ENCODE measurements at places on chromosomes 6 and 20. TPM values are rescaled to one million over a fixed set of nuclear protein-coding genes. Genes with fewer than 3 reads are reported as not detected.

DNA sequence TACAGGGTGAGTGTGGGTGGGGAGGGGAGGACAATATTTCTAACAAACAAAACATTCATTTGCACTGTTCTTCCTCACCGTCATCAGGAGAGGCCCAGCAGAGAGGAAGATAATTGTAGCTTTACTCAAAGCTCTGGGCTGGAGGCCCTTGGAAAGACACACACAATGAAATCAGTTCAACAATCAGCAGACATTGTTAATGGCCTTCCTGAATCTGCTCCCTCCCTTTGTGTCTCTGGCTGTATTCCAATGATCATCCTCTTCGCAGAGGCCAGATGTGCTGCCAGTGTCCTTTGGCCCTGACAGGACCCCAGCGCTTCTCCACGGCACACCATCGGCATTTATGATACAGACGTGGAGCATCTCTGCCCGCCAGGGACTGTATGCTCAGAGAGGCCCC lies 44.6 kb upstream of the LRFN2 start:
- no peak for DNase-seq
- no peaks in the 10 kb centered on the region for H3K36me3 ChIP-seq
- no peak overlapping the region for H3K27ac ChIP-seq
- H3K4me1 ChIP-seq, result peaks cover 3% of the 10 kb centered on the region
- H3K4me3 ChIP-seq, result no peak overlapping the region

Gene NQO2
- 21.1 TPM for polyA plus RNA-seq

DNA sequence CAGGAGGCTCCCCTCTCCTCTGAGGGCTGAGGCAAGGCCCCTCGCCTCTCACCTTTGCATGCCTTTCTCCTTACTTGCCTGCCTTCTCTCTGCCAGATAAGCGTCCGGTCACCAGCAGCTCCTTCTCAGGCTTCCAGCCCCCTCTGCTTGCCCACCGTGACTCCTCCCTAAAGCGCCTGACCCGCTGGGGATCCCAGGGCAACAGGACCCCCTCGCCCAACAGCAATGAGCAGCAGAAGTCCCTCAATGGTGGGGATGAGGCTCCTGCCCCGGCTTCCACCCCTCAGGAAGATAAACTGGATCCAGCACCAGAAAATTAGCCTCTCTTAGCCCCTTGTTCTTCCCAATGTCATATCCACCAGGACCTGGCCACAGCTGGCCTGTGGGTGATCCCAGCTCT lies 21.3 kb upstream of the PPARD start:
- DNase-seq, result no peak
- H3K4me3 ChIP-seq, result no peak overlapping the region
- no peak overlapping the region for H3K27ac ChIP-seq
- no peaks in the 10 kb centered on the region for H3K27me3 ChIP-seq
- peaks cover 3% of the 10 kb centered on the region for H3K36me3 ChIP-seq

Gene MRAP2
- 1.7 TPM for polyA plus RNA-seq

Gene IMPG1
- 3.4 TPM for polyA plus RNA-seq

DNA sequence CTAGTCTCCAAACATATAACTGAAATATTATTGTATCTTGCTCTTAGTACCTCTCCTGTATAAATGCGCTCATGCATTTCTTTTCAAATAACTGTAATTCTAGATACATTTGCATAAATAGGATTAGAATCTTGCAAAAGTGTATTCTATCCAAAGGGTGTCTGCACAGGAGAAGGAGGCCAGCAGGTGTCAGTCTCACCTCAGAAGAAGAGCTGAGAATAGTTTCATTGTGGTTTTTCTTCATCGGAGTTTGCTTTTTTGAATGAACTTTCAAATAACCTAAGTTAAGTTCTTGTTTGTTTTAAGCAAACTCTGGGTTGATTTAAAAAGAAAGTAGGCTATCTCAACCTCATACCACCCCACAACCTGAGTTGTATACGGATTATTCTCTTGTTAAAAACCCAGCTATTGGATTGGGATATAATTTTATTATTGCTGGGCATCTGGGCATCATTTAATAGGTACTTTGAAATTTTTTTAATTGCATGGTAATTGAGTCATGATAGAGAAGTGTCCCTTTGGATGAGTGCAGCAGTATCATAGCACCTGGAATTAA lies 125.0 kb upstream of the MLIP start:
- H3K4me3 ChIP-seq, result no peak overlapping the region
- H3K4me1 ChIP-seq, result no peaks in the 10 kb centered on the region
- no peak overlapping the region for H3K27ac ChIP-seq
- peak; percentile 23 for DNase-seq

GRCh38 chr6:39585641-39586040 lies 139.6 kb downstream of the KIF6 start:
- H3K4me1 ChIP-seq, result no peaks in the 10 kb centered on the region
- no peaks in the 10 kb centered on the region for H3K27me3 ChIP-seq
- no peaks in the 10 kb centered on the region for H3K36me3 ChIP-seq
- H3K27ac ChIP-seq, result no peak overlapping the region
- no peak for DNase-seq
- no peak overlapping the region for H3K4me3 ChIP-seq

GRCh38 chr20:32991383-32991782 lies 12.8 kb downstream of the SUN5 start:
- no peak for DNase-seq
- no peaks in the 10 kb centered on the region for H3K4me1 ChIP-seq
- no peaks in the 10 kb centered on the region for H3K27me3 ChIP-seq

DNA sequence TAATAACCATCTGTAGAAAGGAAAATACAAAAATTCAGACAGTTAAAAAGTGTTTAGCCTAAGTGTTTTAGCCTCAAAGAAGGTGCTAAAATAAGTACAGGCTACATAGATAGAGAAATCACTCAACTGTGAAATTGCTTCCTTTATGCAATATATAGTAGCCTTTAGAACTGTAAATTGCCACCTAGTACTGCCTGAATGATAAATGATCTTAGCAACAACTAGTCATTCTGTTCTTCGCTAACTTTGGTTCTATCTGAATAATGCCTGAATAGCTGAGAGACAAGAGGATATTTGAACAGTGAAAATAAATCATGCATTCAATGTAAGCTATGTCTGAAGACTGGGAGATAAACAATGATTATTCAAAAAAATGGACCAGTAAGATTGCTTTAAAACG lies 603.3 kb upstream of the PTCHD4 start:
- no peak overlapping the region for H3K27ac ChIP-seq
- no peak overlapping the region for H3K4me3 ChIP-seq
- no peaks in the 10 kb centered on the region for H3K27me3 ChIP-seq

DNA sequence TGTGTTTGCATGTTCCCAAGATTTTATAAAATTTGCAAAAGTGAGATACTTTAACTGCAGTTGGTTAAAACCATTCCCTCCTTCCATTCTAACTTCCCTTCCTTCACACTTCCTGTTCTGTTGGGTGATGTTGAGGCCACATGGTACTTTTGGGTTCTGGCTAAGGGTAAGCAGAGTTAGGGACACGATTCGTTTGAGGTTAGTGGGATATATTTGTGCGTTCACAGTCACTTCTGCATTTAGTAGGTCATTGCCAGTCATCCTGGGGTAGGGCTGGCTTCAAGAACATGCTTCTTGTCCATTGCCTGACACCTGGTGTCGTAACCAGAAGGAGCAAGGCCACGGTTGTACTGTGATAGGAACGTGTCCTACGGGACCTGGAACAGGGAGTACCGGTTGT lies 340.1 kb downstream of the ZFAND3 start:
- H3K4me3 ChIP-seq, result no peak overlapping the region
- peaks cover 9% of the 10 kb centered on the region for H3K36me3 ChIP-seq
- no peak overlapping the region for H3K27ac ChIP-seq
- H3K4me1 ChIP-seq, result peaks cover 9% of the 10 kb centered on the region
- no peaks in the 10 kb centered on the region for H3K27me3 ChIP-seq

- no peaks in the 10 kb centered on the region for H3K27me3 ChIP-seq
- DNase-seq, result no peak
- no peak overlapping the region for H3K4me3 ChIP-seq
- no peaks in the 10 kb centered on the region for H3K36me3 ChIP-seq
Measured at GRCh38 chr6:164095056-164095455, 680.5 kb downstream of the QKI start.

Gene C6orf132
- polyA plus RNA-seq, result 44.3 TPM

Gene TTK
- 9.1 TPM for polyA plus RNA-seq

Gene APCDD1L
- 0.09 TPM for polyA plus RNA-seq

DNA sequence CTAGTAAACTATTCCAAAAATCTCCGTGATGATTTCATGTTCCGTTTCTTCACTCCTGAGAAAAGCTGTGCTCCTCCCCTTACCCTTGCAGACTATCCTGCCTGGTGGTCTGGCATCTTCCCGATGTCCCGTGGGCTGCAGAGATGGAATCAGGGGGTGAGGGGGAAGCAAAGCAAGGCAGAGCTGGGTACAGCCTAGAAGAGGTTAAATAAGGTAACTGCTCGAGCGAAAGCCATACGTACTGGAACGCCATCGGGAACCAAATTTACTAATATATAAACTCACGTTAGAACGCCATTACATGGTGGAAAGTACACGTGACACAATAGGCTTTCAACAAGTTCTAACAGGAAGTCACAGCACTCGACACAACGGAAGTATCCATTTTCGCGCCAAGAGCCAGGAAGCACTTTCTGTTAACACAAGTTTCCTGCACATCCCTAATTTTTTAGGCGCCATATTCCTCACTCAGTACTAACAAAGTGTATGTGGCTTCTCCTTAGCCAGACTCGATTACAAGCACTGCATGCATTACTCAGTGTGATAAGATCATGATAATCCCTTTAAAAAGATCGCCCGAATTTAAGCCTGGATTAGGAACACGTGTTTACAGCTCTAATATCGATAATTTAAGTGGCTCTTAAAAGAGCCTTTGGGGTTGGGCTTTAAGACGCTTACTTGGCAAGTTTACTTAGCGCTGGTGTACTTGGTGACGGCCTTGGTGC lies 101.6 kb upstream of the PRSS16 start:
- H3K27me3 ChIP-seq, result no peaks in the 10 kb centered on the region
- DNase-seq, result peak; percentile 85
- H3K27ac ChIP-seq, result peak overlapping the region; percentile 91
- H3K36me3 ChIP-seq, result peaks cover 3% of the 10 kb centered on the region

DNA sequence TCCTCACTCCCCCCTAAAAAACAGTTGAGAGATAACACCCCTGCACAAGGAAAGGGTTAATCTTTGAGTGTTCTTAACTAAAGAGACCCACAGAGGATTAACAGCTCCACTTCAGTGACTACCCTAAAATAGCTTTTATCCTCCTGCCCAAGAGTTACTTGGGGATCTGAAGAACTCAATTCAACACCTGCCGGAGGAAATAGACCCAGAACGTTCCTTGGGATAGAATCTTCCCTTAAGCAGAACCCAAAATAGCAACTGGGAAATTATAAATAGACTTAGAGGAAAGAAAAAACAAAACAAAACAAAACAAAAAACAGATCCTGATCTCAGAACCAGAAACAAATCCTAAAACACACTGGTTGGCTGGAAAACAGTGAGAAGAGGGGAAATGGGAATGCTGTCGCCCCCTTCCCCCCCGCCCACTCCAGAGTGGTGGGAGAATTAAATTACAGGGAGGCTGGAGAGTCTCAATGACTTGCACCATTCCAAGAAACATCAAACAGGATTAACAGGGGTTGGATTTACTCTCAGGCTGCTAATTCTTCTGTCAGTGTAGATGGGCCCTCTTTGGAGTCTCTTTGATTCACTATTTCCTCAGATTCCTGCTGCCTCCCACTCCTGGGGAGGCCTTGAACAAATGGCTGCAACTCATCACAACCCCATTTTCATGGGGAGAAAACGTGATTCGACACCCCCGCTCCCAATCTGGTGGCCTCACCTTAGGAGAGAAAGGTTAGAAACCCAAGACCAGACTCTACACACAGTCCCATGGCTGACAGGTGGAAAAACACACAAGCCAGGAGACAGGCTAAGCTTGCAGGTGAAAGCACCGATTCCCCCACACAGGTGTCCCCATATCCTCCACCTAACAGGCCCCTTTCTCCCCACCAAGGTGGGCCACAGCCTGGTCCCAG lies 1.4 kb downstream of the PLAGL2 start:
- peaks cover 36% of the 10 kb centered on the region for H3K36me3 ChIP-seq
- H3K27me3 ChIP-seq, result no peaks in the 10 kb centered on the region
- H3K4me1 ChIP-seq, result peaks cover 45% of the 10 kb centered on the region
- peak; percentile 48 for DNase-seq
- H3K27ac ChIP-seq, result peak overlapping the region; percentile 84

- DNase-seq, result peak; percentile 67
- no peaks in the 10 kb centered on the region for H3K27me3 ChIP-seq
- H3K36me3 ChIP-seq, result no peaks in the 10 kb centered on the region
- peaks cover 4% of the 10 kb centered on the region for H3K4me1 ChIP-seq
Measured at GRCh38 chr6:26155061-26155930, 68.1 kb downstream of the HFE start.

All from large intestine (tissue), 12 donors.